AG04449 (cell line): ENCODE measurements at places on chromosomes 16 and 17.

DNA sequence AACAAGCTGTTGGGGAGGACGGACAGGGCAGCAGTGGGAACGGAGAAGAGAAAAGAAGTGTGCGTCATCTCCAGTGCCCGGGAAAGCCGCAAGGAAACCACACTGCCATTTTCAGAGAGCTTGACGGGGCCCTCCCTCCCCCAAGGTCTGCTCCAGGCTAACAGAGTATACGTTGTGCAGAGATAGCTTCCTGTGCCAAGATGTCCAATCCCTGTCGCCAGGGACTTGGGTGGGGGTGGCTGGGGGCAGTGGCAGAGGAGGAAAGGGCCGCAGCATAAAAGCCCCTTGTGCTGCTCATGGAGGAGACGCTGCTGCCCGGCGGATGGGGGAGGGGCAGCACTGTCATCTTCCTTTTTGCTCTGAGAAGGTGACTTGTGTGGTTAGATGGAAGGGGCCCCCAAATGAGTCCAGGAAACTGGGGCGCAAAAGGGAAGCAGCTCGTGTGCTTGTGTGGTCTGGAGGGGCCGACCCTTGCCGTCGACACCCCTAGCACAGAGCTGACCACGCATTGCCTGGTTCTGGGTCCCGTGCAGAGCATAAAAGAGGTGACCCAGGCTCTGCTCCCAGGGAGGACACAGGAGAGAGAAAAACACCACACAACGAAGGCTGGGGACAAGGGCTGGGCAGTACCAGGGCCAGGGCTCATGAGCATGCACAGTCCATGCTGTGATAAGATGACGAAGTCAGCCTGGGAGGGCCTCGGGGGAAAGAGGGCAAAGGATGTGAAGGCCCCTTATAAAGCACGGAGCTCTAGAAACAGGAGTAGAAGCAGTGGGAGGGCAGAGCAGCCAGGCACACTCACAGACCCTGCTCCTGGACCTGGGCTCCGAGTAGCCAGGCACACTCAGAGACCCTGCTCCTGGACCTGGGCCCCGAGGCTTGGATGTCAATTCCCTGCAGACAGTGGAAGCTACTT, 372.7 kb downstream of the SLC39A11 start:
- no peak for DNase-seq

DNA sequence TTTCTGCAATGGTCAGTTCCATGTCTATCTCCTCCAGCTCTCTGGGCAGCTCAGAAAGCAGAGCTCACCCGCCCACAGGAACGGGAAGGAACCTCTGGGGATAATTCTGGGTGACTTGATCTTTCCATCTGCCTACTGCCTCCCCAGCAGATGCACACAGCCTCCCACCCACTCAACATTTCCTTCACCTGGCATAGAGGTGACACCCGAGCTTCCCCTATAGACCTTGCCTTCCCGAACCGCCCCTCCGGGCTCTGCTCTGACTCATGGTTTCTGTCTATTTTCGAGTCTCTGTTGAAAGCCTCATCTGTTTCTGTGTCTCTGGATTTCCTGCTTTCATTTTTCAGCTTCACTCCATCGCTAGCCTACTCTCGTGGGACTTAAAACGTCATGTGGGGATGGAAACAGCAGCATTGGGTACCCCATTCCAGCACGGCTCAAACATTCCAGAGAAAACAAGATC, 11.4 kb downstream of the GGA3 start:
- no peak for DNase-seq

DNA sequence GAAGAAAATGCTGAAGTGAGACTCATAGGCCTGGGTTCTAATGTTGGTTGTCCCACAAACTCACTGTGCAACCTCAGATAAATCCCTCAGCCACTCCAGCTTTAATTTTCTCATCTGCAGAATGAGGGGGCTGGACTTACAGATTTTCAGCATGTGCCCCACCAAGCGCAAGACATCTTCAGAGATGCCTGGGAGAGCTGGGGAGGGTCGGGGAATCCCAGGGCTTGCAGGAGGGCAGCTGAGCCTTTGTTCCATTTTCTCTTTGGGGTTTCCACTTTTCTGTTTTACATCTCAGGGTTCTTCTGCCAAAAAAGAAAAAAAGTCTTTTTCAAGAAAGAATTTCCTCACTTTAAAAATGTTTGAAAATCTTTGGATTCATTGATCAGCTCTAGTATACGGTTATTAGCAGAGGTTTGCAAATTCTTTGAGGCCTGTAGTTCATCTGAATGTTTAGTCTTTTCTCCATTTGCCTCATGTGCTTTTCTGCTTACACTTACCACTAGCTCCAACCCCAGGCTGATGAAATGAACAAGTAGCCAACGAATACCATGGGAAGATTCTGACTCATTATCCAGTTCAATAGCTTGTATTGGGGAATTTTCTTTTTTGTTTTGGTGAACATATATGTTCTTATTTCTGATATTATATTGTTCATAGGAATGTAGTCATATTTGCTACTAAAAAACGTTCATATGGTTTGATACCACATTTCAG, 56.4 kb downstream of the CHD9 start:
- DNase-seq: no peak

- no peak for DNase-seq
Observed at GRCh38 chr17:17811381-17812210, 25.2 kb downstream of the SREBF1 start.

GRCh38 chr16:69909760-69910159, 41.4 kb upstream of the CLEC18A start:
- no peak for DNase-seq

GRCh38 chr16:19883296-19883965, 1.2 kb downstream of the GPRC5B start:
- DNase-seq: no peak

DNA sequence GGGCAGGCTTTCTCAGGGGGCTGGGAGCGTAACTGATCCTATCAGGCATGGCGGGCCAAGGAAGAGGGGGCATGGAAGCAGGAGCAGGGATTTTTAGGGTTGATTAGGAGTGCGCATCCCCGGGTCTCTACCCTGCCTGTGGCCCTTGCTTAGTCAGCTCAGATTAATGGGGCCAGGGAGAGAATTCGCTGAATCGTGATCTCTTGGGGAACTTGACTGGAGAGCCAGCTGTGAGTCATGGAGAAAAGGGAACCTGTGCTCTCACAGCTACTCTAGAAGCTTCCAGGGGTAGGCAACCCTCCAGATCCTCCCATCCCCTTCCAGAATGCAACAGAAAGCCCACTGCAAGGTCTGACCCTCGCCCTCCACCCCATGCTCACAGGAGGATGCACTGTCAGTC, 3.6 kb downstream of the FOXN1 start:
- DNase-seq: no peak

- DNase-seq: no peak
Observed at GRCh38 chr17:3893003-3893719, at the start of gene CAMKK1. Gene CAMKK1, minus strand, starts transcription at chr17:3893053. Its CDS starts 7,366 bp downstream, at chr17:3885687.

- no peak for DNase-seq
Observed at GRCh38 chr17:63929860-63930766, 2.0 kb downstream of the CD79B start.

DNA sequence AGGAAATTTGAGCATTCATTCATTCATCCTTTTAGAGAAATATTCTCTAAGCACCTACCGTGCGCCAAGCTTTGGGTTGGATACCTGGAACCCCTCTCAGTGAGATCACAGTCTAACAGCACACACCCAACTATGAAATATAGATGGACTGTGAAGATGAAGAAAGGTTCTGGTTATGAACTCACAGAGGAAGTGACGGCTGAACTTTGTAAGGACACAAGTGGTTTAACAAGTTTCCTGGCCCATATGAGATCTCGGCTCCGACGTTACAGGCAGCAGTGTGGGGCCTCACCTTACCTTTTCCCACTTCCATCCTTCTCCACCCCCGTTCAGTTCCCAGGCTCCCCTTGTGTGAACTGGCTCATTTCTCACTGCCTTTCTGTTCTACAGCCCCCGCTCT, 406.2 kb downstream of the MAF start:
- no peak for DNase-seq

DNA sequence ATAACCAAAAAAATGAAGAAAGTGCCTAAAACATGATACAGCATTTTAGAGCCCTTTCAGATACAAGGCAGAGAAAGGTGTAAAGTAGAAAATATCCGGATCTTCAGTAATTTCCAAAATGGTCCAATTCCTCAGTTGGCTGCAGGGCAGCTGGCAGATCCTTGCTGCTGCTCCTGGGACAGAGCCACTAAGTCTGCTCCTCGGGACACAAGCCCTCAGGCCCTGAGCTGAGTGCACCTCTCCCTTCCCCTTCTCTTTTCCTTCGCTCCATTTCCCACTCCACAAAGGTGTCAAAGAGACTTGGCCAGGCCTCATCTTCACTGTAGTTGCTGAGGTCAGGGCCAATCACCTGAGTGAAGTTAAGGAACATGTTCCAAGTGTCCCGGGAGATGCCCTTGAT, 40.5 kb downstream of the DCUN1D3 start:
- DNase-seq: no peak

DNA sequence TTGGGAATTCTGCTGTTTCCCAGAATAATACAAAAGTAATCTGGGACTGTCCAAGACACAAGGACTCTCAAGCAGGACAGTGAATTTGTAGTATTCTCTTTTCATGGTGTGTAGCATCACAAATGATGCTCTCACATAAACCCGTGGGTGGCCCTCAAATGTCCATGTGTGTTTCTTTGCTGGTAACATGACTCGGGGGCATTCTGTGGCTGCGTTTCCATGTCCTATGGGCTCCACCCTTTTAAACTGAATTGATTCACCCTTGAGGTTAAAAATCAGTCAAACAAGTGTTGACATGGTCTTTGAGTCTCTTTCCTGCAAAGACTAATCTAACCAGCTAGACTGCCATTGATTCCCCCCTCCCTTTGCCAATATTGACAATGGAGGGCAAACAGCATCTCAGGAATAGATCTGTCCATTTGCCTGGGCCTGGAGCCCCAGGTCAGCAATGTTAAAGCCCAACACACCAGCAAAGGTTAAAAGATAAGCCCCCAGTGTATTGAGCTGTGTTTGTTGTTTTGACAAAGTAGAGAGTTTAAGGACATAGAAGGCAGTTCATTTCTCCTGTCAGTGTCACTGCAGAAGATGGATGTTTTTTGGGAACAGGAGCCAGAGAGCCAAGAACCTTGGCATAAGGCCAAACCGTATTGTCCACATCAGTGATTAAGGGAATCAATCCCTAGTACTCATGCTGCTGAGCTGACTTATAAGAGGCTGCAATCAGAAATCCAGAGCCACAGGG, 117.1 kb upstream of the COX10 start:
- DNase-seq: no peak

DNA sequence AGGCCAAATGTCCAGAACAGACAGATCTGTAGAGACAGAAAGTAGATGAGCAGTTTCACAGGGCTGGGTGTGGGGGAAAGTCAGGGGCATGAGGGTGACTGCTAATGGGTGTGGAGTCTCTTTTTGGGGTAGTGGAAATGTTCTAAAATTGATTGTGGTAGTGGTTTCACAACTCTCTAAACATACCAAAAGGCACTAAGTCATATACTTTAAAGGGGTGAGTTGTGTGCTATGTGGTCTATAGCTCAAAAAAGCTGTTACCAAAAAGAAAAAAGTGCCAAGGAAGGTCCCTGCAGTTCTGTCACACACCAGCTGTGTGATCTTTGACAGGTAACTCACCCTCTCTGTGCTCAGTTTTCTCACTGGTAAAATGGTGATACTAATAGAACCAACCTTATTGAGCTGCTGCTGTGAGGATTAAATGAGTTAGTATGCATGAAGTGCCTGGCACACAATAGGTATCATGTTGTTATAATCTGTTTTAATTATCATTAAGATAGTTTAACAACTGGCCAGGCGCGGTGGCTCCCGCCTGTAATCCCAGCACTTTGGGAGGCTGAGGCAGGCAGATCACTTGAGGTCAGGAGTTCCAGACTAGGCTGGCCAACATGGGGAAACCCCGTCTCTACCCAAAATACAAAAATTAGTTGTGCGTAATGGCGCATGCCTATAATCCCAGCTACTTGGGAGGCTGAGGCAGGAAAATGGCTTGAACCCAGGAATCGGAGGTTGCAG, 10.3 kb downstream of the ITGAX start:
- DNase-seq: no peak

DNA sequence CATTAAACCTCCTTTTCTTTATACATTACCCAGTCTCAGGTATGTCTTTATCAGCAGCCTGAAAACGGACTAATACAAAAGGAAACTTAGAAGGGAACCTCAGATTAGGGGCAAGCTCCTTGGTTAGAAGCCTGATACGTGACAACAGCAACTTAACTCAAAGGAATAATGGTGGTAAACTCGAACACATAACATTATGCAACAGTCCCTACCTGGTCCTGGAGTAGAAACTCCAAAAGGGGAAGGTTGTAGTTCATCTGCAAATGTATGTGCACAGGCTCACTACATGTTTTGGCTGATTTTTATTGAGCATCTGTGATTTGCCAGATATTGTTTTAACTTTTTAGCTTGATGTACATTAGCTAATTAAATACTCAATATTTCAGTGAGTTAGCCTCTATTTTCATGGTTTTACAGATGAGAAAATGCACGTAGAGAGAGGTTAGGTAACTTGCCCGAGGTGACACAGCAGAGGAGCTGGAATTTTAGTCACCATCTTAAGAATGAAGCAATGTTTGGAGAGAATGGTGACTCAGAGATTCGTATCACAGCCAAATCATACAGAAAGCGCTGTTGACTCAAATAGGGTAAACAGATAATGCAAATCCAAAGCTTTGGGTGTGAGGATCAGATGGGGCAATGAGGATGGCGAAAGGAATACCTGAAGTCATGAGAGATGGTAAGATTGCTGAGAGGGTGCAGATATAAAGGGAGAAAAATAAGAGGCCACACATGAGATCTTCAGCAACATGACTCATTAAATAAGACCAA, 194.9 kb upstream of the RBFOX1 start:
- DNase-seq: no peak

- no peak for DNase-seq
Observed at GRCh38 chr17:72354071-72354470, 233.3 kb downstream of the SOX9 start.

- DNase-seq: no peak
Observed at GRCh38 chr17:45431531-45432404, 902 bp downstream of the ARHGAP27 start.

GRCh38 chr17:8122422-8122923, 1.4 kb downstream of the HES7 start:
- no peak for DNase-seq

GRCh38 chr16:81878529-81878928, 99.4 kb downstream of the PLCG2 start:
- no peak for DNase-seq

DNA sequence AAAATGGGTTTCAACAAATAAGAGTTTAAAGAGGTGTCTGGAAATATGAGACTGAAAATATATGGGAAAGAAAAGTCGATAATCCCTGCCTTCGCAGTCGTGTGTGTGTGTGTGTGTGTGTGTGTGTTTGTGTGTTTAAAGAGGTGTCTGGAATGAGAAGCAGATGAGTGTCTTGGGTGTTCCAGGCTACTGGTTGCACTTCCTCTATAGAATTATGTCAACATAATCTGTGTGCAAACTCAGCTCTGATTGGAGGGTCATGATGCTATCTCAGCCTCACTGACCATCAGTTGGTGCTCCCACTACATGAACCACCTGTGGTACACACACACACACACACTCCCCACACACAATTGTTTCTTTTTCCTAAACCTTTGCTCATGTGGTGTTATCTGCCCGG, 347.3 kb downstream of the NPIPA8 start:
- no peak for DNase-seq
